Hepatic stellate cell (primary cell): ENCODE measurements at places on chromosomes 2 and 18.

DNA sequence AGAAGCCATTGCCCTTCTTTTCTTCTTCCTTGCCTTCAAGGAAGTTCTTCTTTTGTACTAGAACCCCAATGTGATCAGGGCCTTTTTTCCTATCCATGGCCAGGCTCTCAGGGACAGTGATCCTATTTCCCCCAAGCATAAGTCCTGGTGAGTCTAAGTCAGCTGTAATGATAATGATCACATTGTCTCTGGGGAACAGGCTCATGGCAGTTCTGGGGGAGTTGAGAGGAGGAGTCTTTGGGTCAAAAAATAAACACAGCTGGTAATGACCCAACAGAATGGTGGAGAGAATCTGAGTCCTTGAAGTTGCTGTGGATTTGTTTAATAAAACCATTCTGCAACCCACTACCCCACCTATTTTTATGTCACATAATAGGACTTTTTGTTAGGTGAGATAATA, 96.6 kb downstream of the SOCS6 start:
- DNase-seq, result peak; percentile 42

DNA sequence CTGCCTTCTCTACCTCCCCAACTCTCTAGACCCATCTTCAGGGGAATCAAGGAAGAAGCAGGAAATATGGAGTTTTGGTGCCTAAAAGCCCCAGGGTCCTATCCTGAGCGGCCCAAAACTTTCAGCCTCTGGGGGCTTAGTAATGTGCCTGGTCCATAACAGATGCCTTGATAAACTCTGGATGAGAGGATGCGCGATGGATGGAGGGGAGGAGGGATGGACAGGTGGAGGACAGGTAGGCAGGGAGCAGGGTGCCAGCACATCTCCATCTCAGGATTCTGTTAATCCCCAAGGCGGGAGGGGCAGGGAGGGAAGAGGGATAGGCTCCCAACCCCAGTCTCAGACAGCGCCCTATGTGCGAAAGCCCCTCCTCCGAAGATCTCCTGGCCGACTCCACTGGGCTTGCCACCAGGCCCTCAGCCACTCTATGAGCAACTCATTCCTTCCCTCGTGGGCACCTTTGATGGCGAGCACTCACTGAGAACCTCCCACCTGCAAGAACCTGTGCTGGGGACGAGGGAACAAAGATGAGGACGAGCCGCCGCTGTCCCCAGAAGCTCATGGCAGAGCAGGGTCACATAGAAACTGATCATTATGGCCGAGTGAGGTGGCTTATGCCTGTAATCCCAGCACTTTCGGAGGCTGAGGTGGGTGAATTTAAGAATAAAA, 23.1 kb downstream of the HS1BP3 start:
- DNase-seq, result no peak

DNA sequence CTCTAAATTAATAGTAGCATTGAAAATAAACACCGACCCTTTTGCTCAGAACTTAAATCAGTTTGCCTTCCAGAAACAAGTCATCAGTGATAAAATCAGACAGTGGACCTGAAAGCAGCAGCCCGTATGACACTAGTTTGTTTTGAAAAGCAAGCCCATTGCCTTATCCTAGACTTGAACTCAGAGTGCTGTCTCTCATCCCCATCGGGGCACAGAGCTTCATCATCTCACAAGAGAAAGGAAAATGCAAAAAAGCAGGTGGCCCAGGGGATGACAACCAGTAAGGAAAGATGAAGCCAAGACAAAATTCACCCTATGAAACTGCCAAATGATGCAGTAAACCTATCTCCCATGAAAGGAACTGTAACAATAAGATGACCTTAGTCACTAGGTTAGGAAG, 71.2 kb downstream of the CERKL start:
- DNase-seq, result no peak

DNA sequence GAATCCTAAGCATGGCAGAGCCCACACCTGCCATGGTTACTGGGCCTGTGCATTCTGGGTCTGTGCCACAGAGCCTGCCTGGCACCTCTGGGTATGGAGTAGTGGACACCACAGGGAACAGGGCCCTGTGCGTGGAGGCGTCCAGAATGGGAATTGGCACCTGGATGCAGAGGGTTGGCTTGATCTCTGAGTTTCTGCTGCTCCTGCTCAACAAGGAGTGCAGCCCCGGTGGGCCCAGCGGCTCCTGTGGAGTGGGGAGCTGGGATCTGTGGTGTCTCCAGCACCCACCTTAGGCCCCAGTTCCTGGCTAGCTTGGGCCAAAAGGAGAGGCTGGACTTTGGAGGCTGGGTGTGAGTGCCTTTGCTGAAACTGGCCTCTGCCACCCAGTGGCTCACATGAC, 7.9 kb upstream of the ANKRD62 start:
- DNase-seq, result no peak

- no peak for DNase-seq
Measured at GRCh38 chr2:179277429-179278196, 13.0 kb upstream of the SESTD1 start.

GRCh38 chr2:96622544-96622943, 15.6 kb downstream of the KANSL3 start:
- no peak for DNase-seq

GRCh38 chr2:109663721-109664120, 49.6 kb downstream of the SOWAHC start:
- no peak for DNase-seq

DNA sequence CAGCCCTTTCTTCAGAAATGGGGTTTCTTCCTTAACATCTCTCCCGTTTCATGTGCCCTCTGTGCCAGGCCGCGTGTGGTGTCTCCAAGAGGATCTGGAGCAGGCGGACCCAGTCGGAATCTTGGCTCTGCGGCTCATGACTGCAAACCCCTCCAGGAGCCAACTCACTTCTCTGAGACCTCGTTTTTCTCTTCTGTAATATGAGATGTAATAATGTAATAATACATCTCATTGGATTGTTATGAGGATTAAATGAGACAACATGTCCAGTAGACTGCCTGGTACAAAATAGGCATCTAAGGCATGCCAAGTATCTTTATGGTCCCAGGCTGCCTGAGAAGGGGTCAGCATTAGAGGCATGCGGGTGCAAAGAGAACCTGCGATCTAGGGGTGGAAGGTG, 221.3 kb upstream of the REV1 start:
- DNase-seq, result no peak

GRCh38 chr2:40434731-40435271, 17.1 kb downstream of the SLC8A1 start:
- peak; percentile 31 for DNase-seq

GRCh38 chr2:159154366-159154765, 132.1 kb downstream of the WDSUB1 start:
- no peak for DNase-seq

- no peak for DNase-seq
Measured at GRCh38 chr2:190668892-190669291, 20.0 kb downstream of the NAB1 start.

- DNase-seq, result no peak
Measured at GRCh38 chr2:109265953-109266352, 136.9 kb downstream of the SH3RF3 start.

- DNase-seq, result no peak
Measured at GRCh38 chr2:62054916-62055450, 140.9 kb upstream of the B3GNT2 start.

- DNase-seq, result no peak
Measured at GRCh38 chr18:71242981-71243380, 954.1 kb downstream of the SOCS6 start.

GRCh38 chr2:22879009-22879863, 505.7 kb upstream of the KLHL29 start:
- no peak for DNase-seq

DNA sequence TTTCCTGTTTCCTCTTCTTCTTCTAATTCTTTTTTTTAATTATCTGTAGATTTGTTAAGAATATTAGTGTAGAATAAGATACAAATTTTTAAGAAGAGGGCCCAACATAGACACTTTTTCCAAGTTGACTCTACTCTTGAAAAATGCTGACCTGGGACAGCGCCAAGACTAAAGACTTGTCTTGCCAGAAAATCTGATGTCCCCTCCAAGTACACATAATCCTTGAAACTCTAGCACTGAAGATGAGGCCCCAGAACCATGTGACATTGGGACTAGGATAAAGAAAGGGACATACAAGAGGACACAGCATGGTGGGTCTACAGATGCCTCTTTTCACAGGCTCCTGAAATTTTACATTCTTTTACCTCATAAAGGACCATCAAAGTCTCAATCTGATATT, 271.6 kb upstream of the SESTD1 start:
- no peak for DNase-seq

DNA sequence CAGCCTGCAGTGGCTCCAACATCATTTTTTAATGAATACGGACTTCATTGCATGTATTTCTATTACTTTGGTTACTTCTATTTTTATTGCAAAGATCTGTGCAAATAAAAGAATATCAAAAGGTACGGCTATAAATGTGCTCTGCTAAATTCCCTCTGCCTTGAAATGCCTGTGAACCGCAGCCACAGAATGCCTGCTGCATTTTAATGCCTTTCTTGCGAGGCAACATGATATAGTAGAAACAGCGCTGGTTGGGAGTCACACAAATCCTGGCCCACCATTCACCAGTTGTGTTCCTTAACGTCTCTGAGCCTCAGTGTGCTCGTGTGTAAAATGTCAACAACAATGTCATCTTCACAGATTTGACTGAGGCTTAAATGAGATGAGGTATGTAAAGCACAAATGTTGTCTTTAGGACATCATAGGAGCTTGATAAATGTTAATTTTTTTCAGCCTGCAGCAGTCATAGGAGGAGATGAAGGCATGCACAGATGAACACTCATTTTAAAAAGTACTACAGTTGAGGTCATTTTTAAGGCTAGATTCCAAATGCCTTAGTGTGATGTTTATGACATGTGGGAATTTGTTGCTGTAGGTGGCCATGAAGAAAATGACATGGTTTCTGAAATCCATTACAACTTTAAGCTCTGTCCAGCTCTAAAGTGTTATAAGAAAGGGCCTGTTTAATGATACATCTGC, 187.6 kb upstream of the NRP2 start:
- DNase-seq, result no peak

- DNase-seq, result peak; percentile 69
Measured at GRCh38 chr2:202237787-202238233, 587 bp downstream of the SUMO1 start.

DNA sequence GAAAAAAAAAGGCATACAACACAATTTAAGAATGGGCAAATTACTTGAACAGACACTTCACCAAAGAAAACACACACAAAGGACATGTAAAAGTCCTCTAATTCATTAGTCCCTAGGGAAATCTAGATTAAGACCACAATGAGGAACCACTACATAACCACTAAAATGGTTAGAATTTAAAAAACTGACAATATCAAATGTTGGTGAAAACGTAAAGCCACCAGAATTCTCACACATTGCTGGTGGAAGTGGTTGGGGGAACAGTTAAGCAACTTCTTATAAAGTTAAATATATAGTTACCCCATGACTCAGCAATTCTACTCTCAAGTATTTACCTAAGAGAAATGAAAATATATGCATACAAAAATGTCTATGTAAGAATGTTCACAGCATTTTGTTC, 11.8 kb downstream of the RTN4 start:
- DNase-seq, result no peak

DNA sequence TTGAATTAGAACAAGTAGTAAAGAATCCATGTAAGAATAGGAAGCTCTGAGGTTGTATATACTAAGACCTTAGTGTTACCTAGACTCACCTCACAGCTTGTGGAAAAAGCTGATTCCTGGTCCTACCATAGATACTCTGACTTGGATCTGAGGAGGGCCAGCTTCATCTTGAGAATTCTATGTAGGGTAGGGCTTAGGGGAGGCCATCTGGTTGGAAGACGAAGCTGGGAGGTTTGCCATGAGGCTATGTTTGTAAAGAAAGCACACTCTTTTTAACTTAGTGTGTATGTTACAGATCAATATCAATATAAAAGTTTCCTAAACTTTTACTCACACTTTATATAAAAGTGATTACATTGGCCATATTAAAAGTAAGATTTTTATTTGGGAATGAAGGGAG, 77.1 kb upstream of the GALNT5 start:
- DNase-seq, result no peak

DNA sequence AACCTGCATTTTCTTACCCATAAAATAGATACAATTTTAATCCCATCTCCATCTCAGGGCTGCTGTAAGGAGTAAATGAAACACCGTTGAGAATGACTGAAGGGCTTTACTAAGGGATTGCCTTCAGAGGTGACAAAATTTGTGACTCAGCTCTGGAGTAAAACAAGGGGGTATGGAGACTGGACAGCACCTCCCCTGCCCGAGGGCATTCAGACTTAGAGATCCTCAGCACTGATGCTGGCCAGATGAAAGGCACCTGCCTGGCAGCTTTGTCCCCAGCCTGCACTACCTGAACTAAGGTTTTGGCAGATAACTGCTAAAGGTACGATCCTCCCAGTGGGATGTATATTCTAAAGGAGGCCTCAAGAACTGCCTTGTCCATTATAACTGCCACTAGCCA, 105.9 kb upstream of the STPG4 start:
- no peak for DNase-seq

DNA sequence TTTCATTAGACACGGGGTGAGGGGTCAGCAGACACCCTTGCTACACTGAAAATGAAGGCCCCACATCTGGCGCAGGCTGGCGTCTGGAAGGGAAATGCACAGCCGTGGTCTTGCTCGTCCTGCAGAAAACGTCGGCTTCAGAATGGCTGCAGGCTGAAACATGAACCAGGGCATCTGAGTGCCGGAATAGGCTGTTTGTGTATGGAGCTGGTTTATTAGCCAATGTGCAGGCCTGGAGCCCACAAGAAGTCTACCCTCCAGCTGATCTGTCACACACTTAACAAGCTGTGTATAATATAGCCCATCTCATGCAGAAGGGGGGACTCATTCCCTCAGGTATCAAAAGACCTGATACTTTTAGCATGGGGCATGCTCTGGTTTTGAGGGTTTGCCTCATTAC, 153.4 kb upstream of the SOX11 start:
- no peak for DNase-seq

GRCh38 chr2:240245184-240245583, 104.7 kb upstream of the OTOS start:
- DNase-seq, result no peak
